Stimulated activated CD8-positive, alpha-beta memory T cell treated with anti-CD3 and anti-CD28 coated beads, Interleukin-4, amount 100 ng/mL, for 1 hour (primary cell): ENCODE measurements at places on chromosomes 13 and 19.

DNA sequence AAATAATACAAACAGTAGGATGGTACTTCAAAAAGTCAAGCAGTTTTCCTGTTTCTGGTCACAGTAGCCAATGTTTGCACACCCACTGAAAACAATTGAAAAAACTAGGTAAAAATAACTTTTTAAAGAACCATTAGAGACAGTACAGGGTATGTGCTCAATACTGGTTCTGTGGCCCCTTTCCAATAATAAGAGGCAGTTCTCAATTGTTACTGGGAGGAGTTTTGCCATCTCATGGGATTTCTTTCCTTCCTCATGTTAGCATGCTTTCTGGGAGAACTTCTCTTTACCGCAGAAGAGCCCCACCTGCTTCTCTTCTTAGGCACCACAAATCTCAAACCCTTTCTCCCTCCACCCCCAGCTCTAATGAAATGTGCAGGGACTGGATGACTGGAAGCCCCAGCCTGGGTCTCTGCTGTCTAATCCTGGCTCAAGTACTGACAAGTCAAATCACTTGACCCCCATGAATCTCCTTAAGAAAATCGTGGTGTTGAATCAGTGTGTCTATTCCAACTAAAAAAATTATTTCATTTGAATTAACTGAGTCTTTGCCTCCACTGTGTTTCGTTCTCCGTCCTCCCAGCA, 14.6 kb downstream of the METTL21C start:
- no peak for DNase-seq

GRCh38 chr19:39590265-39590664, 12.1 kb upstream of the LGALS13 start:
- DNase-seq = no peak

DNA sequence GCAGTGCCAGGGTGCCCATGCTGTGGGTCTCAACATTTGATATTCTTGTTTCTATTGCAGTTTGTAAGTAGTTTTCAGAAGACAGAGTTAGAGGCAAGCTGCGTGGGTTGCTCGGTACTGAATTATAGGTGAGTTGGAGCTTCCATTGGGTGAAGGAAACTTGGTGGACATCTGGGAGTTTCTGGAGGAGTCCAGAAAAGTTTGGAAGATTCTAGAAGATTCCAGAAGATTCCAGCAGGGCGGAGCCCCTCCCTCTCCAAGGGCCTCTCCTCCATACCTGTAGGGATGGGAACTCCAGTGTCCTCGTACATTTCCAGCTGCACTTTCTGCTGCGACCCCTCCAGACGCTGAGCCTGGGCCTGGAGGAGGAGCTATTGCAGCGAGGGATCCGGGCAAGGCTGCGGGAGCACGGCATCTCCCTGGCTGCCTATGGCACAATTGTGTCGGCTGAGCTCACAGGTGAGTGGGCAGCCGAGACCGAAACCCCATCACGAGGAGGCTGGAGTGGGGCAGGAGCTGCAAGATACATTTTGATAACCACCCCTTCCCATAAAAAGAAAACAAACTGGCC, 28.6 kb downstream of the TIMM13 start:
- DNase-seq = no peak

DNA sequence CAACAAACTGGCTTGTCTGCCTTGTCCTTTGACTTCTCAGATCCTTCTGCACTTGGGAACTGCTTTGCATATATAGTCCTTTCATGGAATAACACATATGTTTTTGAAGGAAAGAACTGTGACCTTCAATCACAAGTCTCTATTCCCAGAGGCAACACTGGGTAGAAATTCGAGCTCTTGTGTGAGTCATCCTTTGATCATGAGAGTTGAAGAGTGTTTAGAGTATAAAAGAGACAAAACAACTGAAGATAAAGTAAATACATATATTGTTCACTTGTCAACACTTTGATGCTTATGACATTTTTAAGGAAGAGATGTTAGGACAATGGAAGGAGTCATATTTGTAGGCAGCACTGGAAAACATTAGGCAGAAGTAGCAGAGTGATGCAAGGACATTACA, 5.2 kb upstream of the OR7A5 start:
- DNase-seq = no peak

DNA sequence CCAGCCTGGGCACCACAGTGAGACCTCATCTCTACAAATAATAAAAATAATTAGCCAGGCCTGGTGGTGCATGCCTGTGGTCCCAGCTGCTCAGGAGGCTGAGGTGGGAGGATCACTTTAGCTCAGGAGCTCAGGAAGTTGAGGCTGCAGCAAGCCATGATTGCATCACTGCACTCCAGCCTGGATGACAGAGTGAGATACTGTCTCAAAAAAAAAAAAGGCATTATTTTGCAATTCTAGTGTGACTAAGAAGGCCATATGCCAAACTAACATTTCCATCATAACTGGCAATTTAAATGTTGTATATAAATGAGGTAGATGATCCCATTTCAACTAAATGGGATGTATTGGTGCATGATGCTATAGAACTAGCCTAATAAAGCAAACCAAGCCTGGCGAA, 632.8 kb upstream of the KLF12 start:
- DNase-seq = no peak

- peak; percentile 89 for DNase-seq
These were observed 14.1 kb upstream of the TNFSF9 start for GRCh38 chr19:6516659-6517291.

DNA sequence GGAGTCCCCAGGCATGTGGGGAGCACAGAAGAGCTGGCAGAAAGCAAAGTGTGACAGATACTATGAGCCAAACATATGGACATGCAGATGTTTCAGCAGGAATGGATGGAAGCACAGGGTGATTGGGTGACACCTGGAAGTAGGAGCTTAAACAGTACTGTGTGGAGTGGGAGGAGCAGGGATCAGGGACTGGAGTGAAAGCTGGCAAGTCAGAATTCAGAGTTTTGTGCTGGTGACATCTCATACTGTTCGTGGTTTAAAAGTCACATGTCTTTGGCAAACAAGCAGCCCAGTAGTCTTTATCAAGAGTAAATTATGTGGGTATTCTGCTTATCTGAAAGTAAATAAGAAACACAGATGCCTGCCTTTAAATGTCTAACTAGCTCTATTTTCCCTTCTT, 408.2 kb downstream of the COG6 start:
- no peak for DNase-seq

GRCh38 chr19:14030997-14031718, 404 bp upstream of the IL27RA start:
- no peak for DNase-seq

- no peak for DNase-seq
These were observed 100.9 kb upstream of the CLDN10 start for GRCh38 chr13:95451656-95452055.

GRCh38 chr19:56966225-56966696, 125.7 kb upstream of the PEG3 start:
- no peak for DNase-seq

- DNase-seq = no peak
These were observed 1.1 kb downstream of the EDDM13 start for GRCh38 chr19:56273563-56274117.

DNA sequence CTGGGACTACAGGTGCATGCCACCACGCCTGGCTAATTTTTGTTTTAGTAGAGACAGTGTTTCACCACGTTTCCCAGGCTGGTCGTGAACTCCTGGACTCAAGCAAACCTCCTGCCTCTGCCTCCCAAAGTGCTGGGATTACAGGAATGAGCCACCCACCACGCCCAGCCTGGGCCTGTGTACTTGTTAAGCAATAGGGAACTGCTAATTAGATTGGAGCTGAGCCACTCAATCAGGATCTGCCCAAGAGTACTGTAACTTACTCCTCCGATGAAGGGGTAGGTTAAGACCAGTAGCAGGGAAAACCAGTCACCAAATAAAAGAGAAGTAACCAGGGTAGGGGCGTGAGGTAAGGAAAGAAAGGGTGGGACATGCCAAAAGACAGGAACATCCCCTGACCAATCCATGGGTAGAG, 2.3 kb downstream of the DDX39A start:
- no peak for DNase-seq

- DNase-seq = no peak
These were observed 25.0 kb upstream of the SPART start for GRCh38 chr13:36371185-36371584.

- no peak for DNase-seq
These were observed 22.4 kb upstream of the FFAR2 start for GRCh38 chr19:35425682-35426081.

DNA sequence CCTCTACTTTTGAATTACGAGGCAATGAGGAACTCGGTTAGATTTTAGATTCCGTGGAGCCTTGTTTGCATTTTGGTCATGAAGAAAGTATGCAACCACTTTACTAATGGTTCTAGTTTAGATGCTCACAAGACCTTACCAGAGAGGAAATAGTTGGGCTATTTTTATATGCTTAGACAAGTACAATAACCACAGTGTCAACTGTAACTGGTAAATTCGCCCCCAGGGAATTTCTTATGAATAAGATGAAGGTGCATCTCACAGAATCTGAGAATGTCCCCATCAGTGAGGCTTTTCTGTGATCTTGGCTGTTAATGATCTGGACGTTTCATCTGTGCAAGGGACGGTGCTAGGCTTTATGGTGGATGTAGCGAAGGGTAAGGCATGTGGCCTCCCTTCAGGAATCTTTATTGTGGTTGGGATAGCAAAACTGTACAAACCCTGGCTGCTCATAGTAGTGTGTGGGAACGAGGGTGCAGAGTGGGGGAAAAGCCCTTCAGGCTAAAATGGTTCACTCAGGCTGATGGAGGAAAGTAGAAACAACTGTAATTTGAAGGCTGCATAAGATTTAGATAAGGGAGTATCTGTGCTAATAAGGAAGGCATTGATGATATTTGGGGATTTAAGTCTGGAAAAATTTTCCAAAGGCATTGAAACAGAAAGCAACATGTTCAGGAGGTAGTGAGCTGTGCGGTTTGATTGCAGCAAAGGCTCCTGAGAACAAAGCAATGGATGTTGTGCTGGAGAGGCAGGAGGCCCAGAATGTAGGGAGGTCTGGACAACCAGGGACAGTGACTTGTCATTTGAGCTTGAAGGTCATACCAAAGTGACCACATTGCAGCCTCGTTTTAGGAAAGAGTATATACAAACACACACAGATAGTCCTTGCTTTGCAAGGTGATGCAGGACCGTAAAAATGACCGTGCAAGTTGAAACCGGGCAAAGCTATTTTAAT, 28.4 kb downstream of the UBAC2 start:
- no peak for DNase-seq

DNA sequence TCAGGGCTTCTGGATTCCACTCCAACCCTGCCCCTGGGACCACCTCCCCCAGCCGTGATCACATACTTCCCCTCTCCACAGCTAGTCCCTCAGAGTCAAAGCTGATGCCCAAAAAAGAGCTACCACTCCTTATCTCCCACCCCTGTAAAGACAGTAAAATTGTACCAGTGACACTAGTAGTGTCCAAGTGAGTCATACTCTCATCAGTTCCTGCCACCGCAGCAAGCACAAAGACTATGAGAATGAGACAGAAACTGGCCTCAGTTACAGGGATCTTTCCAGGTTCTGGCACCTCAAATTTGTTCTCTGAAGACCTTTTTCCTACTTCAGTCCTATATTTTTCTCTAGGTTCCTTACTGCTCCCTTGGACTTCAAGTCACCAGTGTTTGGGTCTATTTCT, 144.2 kb downstream of the SPRY2 start:
- DNase-seq = no peak
